ENCODE measurements at places on chromosomes 5 and 9.

GRCh38 chr5:38468202-38468673, 88.2 kb downstream of the LIFR start:
- no peak for DNase-seq

- no peak for DNase-seq
These were observed 156.9 kb downstream of the CDH6 start for GRCh38 chr5:31350395-31350794.

GRCh38 chr9:123049589-123050222, 16.2 kb downstream of the GPR21 start:
- DNase-seq: no peak

GRCh38 chr9:135343837-135344522, 135.6 kb upstream of the PPP1R26 start:
- no peak for DNase-seq

DNA sequence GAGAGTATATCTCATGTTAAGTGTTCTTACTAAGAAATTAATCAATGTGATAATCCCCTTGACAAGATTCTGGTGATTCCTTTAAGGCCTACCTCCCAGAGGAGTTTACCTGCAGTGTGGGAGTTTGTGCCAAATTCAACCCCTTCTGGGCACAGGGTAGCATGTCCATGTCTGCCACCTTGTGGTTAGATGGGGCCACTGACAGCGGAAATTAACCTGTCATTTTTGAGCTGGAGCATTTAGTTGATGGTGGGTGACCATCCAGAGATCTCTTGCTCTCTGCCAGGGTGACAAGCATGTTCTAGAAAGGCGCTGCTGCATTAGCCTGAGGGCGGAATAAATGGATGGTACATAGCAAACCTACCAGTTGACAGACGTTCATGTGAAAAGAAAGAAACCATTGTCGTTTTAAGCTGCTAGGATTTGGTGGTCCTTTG, 132.2 kb downstream of the FBXO4 start:
- DNase-seq: peak; percentile 55

DNA sequence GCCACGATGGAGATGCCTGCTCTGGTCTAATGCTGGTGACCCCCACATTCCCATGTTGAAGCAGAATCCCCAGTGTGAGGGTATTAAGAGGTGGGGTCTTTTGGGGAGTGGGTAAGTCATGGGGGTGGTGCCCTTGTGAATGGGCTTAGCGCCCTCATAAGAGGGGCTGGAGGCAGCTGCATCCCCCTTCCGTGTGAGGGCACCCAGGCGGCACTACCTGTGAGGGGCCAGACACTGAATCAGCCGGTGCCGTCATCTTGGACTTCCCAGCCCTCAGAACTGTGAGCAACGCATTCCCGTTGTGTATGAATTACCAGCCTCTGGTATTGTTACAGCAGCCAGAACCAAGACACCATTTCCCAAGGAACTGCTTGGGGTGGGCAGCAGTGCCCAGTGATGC, 27.0 kb upstream of the RNF130 start:
- no peak for DNase-seq

GRCh38 chr9:14222149-14222835, 91.6 kb downstream of the NFIB start:
- no peak for DNase-seq

- no peak for DNase-seq
These were observed 328.3 kb downstream of the GLIS3 start for GRCh38 chr9:3971391-3972082.

GRCh38 chr5:78649211-78649695, 681 bp upstream of the LHFPL2 start:
- no peak for DNase-seq

GRCh38 chr5:103881560-103881959, 319.0 kb upstream of the NUDT12 start:
- no peak for DNase-seq

DNA sequence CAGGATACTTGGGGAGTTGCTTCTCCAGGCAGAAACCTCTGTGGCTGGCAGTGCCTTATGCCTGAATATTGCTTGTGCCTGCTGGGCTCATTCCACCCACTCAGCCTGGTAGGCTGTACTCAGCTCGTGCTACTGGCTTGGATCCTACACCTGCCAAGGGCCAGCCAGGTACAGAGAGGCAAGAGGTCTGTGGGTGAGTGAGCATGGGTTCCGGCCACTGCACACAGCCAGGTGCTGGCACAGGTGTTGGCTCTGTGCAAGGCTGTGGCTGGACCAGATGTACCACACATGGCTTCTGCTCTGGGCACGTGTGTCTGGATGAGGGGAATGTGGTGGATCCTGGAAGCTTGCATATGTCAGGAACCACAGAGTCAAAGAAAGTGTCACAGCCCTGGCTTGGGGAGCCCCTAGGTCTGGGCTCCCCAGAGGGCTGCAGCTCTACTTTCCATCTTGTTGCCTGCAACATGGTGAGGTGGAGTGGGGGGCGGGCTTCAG, 76.7 kb upstream of the C6 start:
- DNase-seq: no peak

GRCh38 chr5:150670275-150670947, 9.4 kb downstream of the MYOZ3 start:
- DNase-seq: no peak

DNA sequence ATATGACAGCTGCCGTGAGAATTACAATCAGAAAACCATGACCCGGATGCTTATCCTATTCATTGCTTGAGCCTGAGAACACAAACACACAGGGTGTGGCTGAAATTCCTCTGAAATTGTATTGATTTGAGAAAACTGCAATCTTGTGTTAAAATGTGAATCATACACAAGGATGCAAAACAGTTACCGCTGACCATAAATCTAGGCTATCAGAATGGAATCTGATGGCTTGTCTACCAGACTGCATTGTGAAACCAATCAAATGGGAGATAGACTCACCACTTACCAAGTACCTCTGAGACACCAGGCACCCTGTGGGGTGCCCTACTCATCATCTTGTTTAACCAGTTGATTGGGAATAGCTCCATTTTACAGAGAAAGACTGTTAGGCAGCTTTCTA, 188.7 kb upstream of the MSX2 start:
- DNase-seq: no peak

- no peak for DNase-seq
These were observed 146.5 kb downstream of the COMMD10 start for GRCh38 chr5:116231288-116231687.

- DNase-seq: no peak
These were observed 566.0 kb downstream of the CAAP1 start for GRCh38 chr9:26326563-26326962.

Measured in CD4-positive, CD25-positive, alpha-beta regulatory T cell (primary cell).